ENCODE measurements at places on chromosomes 1 and 21. TPM values are rescaled to one million over a fixed set of nuclear protein-coding genes. Genes with fewer than 3 reads are reported as not detected.

GRCh38 chr1:15425521-15425920, 12.7 kb upstream of the CTRC start:
- DNase-seq = no peak

GRCh38 chr1:87432685-87433084, 104.0 kb downstream of the LMO4 start:
- no peak for DNase-seq

- no peak for DNase-seq
Measured at GRCh38 chr1:212109728-212110127, 74.2 kb downstream of the DTL start.

GRCh38 chr1:119986007-119986497, 83.4 kb downstream of the NOTCH2 start:
- no peak for DNase-seq

Gene SYT2
- total RNA-seq = not detected

Gene LCK
- not detected for total RNA-seq

Gene EXTL1
- total RNA-seq = 0.17 TPM

Gene TMEM79
- 7.9 TPM for total RNA-seq

Gene GOLT1A
- 0.19 TPM for total RNA-seq

Gene C8B
- not detected for total RNA-seq

Gene PLPPR4
- 0.57 TPM for total RNA-seq

Gene ZBED6
- 11.9 TPM for total RNA-seq

Gene KRTCAP2
- total RNA-seq = 122 TPM

Gene OR2AK2
- total RNA-seq = not detected

All from A172 (cell line).